ENCODE measurements at places on chromosomes 13 and 19.

- no peak for DNase-seq
These were observed 38.1 kb upstream of the MED4 start for GRCh38 chr13:48132961-48133360.

- no peak for DNase-seq
These were observed 19.9 kb upstream of the GDF15 start for GRCh38 chr19:18366021-18366435.

DNA sequence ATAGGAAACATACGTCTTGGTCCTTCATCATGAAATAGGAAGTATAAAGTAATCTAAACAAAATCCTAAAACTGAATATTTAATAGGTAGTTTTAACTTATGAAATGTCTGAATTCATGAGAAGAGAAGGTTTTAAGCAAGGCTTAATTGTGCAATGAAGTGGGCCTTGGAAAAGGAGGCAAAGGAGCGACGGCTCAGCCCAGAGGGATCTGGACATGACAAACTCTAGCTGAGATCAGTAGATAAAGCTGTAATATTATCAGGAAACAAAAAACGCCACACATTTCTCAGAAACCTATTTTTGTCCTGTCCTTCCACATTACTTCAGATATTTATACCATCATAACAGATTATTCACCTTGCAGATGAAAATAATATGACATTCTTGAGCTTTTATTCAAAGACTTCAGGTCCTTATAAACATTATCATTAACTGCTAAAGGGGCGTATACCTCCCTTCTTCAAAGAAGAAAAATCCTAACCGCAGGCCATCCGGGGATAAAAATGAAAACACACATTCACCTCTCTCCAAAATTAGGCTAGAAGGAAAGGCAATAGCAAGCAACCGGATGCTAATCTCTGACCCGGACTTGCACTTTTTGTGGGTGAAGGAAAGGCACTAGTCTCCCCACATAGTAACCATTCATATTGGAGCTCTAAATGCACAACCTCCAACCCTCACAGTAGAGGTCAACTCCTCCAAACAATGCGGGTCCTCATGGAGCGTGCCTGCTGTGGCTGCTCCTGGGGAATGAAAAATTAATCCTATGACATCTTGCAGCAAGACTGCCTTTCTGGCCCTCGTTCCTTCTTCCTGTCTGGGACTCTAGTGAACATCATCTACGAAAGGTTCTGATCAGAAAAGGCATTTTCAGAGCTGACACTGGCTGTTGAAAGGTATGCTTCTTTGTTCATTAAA lies 108.8 kb downstream of the TBC1D4 start:
- no peak for DNase-seq

- no peak for DNase-seq
These were observed 5.7 kb downstream of the SLC25A30 start for GRCh38 chr13:45412274-45413049.

GRCh38 chr19:10412257-10412977 lies 7.9 kb upstream of the PDE4A start:
- DNase-seq = no peak

DNA sequence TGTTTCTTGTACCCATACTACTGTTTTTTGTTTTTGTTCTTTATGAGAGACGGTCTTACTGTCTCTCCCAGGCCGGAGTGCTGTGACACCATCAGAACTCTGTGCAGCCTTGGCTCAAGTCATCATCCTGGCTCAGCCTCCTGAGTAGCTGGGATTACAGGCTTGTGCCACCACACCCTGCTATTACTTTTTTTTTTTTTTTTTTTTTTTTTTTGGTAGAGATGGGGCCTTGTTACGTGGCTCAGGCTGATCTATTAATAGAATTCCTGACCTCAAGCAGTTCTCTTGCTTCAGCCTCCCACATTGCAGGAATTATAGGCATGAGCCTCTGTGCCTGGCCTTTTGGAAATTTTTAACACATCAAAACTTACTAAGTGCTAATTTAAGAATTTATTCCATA lies 2.9 kb upstream of the ZNF304 start:
- no peak for DNase-seq

- DNase-seq = no peak
These were observed 1.9 kb downstream of the CIRBP start for GRCh38 chr19:1270854-1271527.

- no peak for DNase-seq
These were observed 96.7 kb downstream of the CRYL1 start for GRCh38 chr13:20428666-20429644.

- DNase-seq = no peak
These were observed 6.2 kb upstream of the CEACAM5 start for GRCh38 chr19:41702171-41702651.

DNA sequence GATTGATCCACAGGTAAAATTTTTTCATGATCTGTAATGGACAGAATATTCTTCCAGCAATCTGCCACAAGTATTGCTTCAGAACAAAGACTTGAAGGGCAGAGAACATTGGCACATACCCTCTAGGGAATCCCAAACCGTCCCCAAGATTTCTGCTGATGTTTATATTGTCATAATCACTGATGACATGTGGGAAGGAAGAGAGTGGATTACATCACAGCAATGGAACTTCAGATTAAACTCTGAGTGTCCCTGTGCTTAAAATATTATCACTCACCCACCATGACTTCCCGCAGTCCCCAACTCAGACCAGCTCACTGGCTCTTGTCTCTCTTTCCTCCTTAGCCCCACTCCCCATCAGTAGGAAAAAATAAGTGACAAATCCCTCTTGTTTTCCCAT lies 8.5 kb upstream of the TPT1 start:
- DNase-seq = no peak

- no peak for DNase-seq
These were observed 2.0 kb downstream of the AMER2 start for GRCh38 chr13:25169951-25170553.

GRCh38 chr19:4403005-4403761 lies 743 bp downstream of the CHAF1A start:
- no peak for DNase-seq

GRCh38 chr13:43272851-43273250 lies 249.5 kb downstream of the DNAJC15 start:
- DNase-seq = no peak

DNA sequence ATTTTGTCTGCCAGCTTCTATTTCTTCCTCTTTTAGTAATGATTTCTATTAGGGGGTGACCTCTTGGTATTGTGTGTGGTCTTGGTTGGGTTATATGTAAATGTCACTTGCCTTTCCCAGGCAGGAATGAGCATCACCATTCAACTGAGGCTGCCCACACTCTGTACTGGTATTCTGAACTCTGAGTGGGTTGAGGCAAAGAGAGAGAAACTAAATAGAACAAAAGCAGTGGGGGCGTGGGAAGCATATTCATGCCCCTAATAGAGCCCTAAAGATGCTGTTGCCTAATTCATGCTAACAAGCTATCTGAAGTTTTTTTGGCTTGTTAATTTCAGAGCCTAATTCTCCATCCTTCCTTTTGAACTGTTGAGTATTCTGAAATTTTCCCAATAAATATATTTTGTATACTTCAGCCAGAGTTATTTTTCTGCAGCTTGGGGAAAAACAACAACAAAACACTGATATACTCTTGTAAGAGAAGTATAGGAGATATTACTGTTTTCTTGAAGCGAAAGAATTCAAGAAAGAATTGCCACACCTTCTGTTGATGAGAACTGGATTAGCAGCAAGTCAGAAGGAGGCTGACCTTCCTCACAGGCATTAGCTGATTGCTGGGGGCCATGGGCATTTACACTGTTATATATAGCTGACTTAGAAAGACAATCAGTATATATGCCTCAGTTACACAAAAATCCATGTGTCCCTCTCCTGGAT lies 315.8 kb upstream of the KLF12 start:
- no peak for DNase-seq

DNA sequence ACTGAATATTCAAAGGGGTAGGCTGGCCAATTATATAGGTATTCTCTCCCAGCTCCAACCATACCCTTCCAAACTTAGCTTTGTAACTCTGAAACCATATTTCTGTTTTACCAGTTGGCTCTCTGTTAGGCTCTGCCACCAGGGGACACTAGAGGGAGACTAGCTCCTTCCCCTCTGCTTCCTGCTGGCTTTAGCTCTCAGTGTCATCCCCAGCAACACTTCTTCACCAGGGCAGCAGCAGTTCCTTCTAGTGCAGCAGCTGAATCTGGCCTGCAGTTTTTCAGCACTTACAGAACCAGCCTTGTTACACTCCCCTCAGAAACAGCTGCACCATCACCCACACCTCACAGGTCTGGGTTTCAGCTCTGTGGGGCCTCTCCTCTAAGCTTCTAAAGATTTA lies 51.0 kb upstream of the DOCK9 start:
- DNase-seq = no peak

DNA sequence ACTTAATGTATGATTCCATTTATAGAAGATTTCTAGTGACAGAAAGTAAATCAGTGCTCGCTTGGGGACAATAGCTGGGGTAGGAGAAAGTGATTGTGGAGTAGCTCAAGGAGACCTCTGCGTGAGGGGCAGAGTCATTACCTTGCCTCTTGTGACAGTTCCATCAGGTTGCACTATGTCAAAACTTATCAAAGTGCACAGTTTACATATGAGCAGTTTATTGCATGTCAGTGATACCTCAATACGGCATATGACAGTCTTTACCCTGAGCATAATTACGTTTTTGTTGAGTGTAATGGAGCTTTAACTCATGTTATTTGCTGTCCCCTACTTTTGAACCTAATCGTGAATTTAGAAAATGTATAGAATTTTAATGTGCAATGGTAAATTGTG lies 15.0 kb downstream of the ARHGEF7 start:
- DNase-seq = no peak

DNA sequence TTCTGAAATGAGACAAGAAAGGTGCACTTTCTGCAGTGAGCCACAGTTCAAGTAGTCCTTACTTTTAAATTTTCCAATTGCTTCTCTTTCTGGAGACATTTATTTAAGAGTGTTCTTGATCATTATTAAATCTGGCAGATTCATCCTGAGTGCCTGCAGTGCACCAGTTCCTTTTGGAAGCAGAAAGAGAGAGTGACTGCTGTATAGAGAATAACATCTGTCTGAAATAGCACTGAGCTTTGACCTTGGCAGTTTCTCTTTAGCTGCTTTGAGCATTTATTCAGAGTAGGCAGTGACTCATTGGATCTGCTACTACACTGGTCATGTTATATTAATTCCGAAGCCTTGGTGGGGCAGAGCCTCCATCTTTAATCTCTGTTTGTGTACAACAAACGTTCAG lies 1373.7 kb downstream of the PCDH9 start:
- no peak for DNase-seq

DNA sequence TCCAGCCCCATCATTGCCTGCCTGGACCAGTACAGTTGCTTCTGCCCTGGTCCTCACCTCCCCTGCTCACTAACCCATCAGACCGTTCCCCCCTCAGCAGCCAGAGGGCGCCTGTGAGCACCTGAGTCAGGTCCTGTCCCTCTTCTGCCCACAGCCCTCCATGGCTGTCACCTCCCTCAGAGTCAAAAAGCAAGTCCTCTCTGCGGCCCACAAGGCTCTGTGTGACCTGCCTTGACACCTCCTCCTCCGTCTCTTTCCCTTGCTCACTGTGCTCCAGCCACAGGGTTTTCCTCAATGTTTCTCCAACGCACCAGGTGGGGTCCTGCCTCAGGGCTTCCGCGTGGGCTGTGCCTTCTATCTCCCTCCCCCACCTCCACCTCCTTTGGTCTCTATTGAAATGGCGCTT lies 29.4 kb upstream of the PTPRS start:
- DNase-seq = peak; percentile 62

DNA sequence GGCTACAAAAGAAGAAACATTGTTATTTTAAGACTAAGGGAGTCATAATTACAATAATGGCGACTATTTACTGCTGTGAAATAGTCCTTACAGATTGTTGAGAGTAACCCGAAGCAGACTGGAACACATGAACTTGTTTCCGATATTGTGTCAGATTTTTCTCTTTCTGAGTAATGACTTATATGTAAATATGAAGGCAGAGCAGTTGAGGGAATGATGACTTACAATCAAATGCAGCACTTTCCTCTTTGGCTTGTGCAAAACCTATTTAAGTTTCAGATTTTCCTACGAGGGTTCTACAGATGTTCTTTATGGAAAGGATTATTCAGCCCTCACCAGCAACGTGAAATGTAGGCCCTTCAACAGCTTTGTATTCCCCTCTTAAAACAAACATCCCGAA lies 198.6 kb downstream of the RGCC start:
- DNase-seq = no peak

DNA sequence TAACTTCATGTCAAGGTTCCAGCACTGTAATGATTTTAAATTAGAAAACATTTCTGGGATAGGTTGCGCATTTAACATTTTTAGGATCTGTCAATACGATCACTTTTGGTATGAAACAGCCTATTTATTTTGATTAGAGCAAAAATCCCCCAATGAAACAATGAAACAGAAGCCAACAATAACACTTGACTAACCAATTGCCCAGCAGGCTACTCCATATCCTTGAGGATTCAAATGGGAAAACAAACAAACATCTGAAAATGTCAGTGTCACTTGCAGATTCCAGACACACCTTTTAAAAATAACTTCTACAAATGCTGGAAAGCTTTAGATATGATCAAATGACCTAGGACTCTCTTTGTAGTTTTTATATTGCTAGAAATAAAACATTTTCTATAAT lies 1412.5 kb upstream of the PRR20A start:
- DNase-seq = no peak

- no peak for DNase-seq
These were observed 5.3 kb upstream of the NRTN start for GRCh38 chr19:5799247-5800241.

- no peak for DNase-seq
These were observed 16.7 kb downstream of the TICAM1 start for GRCh38 chr19:4814625-4815425.

DNA sequence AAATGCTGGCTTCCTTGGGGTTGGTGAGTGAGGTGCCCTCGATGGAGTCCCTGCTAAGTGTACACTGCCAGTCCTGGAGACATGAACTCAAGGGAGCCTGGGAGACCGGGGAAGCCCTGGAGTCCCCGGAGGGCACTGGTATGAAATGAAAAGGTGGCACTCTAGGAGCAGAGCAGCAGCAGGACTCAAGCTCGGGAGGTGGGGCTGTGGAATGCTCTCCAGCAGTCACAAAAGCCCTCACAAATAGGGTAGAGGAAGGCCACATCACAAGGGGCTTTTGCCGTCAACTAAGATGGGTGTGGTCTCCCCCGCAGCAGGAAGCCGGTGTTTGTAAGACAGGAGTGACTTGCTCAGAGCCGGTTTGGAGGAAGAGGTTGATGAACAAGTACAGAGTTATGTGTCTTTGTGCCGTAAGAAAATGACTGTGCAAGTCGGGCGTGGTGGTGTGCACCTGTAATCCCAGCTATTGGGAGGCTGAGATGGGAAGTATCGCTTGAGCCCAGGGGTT lies 19.3 kb downstream of the CCNE1 start:
- DNase-seq = no peak

All from NCI-H446 (cell line).